ENCODE measurements at places on chromosomes 4 and X. TPM values are rescaled to one million over a fixed set of nuclear protein-coding genes. Genes with fewer than 3 reads are reported as not detected.

YY2 gene
- 1.4 TPM for total RNA-seq

VCX2 gene
- total RNA-seq = not detected

SATL1 gene
- total RNA-seq = 2.5 TPM

ARSJ gene
- total RNA-seq = 1.2 TPM

TSPAN5 gene
- 45.4 TPM for total RNA-seq

BMPR1B gene
- 26.1 TPM for total RNA-seq

JAKMIP1 gene
- total RNA-seq = 26.8 TPM

CYTL1 gene
- total RNA-seq = 0.69 TPM

MTHFD2L gene
- 72.2 TPM for total RNA-seq

NEIL3 gene
- 8.5 TPM for total RNA-seq

PPARGC1A gene
- 22.1 TPM for total RNA-seq

FMR1NB gene
- not detected for total RNA-seq

IRS4 gene
- total RNA-seq = 14.5 TPM

MAGEA8 gene
- not detected for total RNA-seq

GLRA3 gene
- 26.3 TPM for total RNA-seq

HTRA3 gene
- 2.8 TPM for total RNA-seq

ETDA gene
- not detected for total RNA-seq

DDX53 gene
- total RNA-seq = not detected

IDUA gene
- 7.8 TPM for total RNA-seq

CLGN gene
- total RNA-seq = 10.8 TPM

ADAMTS3 gene
- total RNA-seq = 13.1 TPM

VSIG4 gene
- total RNA-seq = 30.7 TPM

DCAF12L2 gene
- 7.6 TPM for total RNA-seq

CTAG2 gene
- total RNA-seq = not detected

PDE5A gene
- total RNA-seq = 58.4 TPM

PABPC1L2A gene
- 3.0 TPM for total RNA-seq

GPM6B gene
- 455 TPM for total RNA-seq

SPACA5 gene
- not detected for total RNA-seq

ADH1A gene
- total RNA-seq = not detected

RPL39 gene
- 2,362 TPM for total RNA-seq

S100P gene
- 0.46 TPM for total RNA-seq

USP17L21 gene
- total RNA-seq = not detected

TRMT2B gene
- 9.7 TPM for total RNA-seq

NEUROG2 gene
- total RNA-seq = 1.6 TPM

ARHGAP4 gene
- 11.1 TPM for total RNA-seq

TBX22 gene
- 0.23 TPM for total RNA-seq

GSX2 gene
- 3.2 TPM for total RNA-seq

GRIA2 gene
- total RNA-seq = 473 TPM

ETNPPL gene
- total RNA-seq = 7.2 TPM

All from diencephalon (tissue), 1 donor.